ENCODE measurements at places on chromosomes 3 and 15. TPM values are rescaled to one million over a fixed set of nuclear protein-coding genes. Genes with fewer than 3 reads are reported as not detected.

C3orf80 gene
- 0.76 TPM for total RNA-seq

EPM2AIP1 gene
- total RNA-seq: 4.7 TPM

ZNF80 gene
- not detected for total RNA-seq

NLGN1 gene
- 1.5 TPM for total RNA-seq

GABRR3 gene
- total RNA-seq: not detected

ZBED2 gene
- total RNA-seq: not detected

COL6A5 gene
- total RNA-seq: not detected

KCNMB2 gene
- total RNA-seq: 3.3 TPM

SERPINI2 gene
- total RNA-seq: 444 TPM

DNA sequence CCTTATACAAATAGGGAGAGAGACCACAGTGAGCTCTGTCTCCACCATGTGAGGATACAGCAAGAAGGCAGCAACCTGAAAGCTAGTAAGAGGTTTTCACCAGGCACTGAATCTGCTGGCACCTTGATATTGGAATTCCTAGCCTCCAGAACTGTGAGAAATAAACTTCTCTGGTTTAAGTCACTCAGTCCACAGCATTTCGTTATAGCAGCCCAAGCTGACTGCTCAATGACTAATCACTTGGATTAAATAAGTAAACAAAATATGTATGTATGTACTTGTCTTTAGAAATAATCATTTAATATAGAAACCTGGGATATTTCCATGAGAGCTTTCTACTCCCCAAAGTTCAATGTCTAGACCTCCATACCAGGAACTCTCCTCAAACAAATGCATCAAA, 162.0 kb downstream of the IMPG2 start:
- no peak for DNase-seq

GRCh38 chr3:141127344-141128125, 76.4 kb downstream of the SPSB4 start:
- DNase-seq: no peak

DNA sequence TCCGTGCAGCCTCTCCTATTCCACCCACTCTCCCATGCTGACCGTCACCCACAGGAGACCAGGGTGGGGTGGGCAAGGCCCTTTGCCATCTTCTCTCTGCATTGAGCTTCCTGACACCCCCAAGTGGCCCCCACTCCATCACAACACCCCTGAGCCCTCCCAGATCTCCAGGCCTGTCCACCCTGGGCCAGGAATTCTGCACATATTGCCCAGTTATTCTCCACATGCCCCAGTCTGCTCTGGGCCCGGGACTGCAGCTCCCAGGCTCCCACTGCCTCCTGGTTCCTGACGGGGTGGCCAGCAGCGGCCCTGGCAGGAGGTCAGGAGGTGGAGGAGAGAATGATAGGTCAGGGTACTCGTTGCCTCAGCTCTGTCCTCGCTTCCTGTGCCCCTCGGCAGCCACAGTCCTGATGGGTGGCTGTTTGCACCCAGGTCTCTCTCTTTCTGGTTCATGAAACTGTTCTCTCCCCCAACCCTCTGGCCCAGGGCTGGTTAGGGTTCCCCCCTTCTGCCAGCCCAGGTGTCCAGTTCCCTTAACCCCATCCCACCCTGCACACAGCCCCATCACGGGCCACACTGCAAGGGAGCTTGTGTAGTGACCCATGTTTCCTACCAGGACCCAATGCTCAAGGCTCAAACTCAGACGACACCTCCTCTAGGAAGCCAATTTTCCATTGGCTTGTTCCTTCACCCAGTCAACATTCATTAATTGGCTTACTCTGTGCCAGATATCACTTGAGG, 47.3 kb downstream of the IQSEC1 start:
- DNase-seq: no peak

GRCh38 chr15:77646104-77646694, 13.5 kb upstream of the LINGO1 start:
- no peak for DNase-seq

DNA sequence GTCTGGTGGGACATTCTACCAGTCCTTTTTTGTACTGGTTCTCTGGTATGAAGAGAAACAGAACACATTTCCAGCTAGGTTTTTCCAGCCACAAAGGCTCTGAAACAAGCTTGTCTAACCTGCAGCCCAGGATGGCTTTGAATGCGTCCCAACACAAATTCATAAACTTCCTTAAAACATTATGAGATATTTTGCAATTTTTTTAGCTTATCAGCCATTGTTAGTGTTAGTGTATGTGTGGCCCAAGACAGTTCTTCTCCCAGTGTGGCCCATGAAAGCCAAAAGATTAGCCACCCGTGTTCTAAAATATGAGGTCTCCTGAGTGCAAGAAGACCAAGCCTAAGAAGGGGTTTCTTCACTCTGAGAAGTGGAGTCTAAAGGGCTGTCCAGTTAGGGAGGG, 18.4 kb upstream of the TIMP4 start:
- no peak for DNase-seq

Data from pancreas (tissue), 10 donors.